ENCODE measurements at places on chromosomes 2 and 18.

DNA sequence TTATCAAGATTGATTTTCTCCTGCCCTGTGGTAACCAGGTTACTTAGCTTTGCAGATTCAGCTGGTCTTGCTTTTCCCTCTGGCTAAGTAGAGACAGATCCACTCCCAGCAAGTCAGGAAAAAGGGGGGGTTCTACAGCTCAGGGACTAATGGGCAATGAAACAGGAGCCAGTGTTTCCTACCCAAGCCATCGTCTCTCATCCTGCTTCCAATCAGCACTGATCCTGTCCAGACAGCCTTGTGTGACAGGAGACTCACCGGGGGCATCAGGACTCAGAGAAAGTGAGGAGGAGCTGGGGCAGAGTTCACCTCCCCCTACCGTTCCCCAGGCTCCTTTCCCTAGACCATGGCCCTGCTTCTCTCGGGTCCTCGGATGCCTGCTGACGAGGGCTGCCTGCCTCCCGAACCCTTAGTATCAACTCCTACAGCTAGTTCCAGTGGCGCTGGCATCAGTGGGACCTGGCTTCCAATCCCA lies 307.6 kb downstream of the ALK start:
- no peak for DNase-seq

- no peak for DNase-seq
These were observed 9.2 kb upstream of the DNAH7 start for GRCh38 chr2:196077821-196078220.

DNA sequence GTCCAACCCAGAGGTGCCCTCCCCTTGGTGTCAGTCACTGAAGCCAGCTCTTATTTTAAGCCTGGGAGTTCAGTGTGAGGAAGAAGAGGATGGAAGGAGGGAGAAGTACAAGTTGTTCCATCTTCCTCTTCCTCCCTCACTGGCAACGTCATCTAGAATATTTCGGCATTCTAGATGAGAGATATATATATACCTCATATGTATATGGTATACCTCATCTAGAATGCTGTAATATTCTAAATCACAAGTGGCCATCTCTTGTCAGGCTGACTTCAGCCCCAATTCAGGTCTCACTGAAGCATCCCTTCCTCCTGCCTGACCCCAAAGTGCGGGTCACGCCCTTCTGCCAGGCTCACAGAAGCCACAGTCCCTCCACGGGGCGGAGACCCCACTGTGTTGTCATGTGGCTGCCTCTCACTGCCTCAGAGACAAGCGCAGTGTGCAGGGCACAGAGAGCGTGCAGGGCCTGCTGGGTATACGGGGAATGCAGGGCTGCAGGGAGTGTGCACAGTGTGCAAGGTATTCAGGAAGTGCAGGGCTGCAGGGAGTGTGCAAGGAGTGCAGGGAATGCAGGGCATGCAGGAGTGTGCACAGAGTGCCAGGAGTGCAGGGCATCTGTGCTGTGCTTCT lies 32.8 kb upstream of the B3GNT7 start:
- DNase-seq: no peak

- peak; percentile 91 for DNase-seq
These were observed at the start of gene ARHGAP28 for GRCh38 chr18:6729247-6730091. TSS of gene ARHGAP28 (plus strand) at chr18:6729716. CDS start at chr18:6729822, 106 bp downstream.

GRCh38 chr2:15504882-15505663 lies 56.1 kb downstream of the NBAS start:
- DNase-seq: no peak

DNA sequence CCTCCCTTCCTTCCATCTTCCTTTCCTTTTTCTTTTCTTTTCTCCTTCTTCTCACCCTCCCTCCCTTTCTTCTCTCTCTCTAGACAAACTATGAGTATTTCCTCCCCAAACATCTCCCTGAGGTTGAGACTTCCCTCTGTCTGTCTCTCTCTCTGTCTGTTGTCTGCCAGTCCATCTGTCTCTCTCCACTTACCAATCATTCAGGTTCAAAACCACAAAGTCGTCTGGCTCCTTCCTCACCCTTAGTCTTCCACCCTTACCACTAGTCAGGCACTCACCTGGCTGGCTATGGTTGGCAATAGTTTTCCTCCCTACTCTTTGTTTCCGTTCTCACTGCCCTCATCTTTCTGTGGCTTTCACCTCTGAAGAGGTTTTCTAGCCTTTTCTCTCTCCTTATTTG lies 12.9 kb downstream of the CCL20 start:
- DNase-seq: no peak

DNA sequence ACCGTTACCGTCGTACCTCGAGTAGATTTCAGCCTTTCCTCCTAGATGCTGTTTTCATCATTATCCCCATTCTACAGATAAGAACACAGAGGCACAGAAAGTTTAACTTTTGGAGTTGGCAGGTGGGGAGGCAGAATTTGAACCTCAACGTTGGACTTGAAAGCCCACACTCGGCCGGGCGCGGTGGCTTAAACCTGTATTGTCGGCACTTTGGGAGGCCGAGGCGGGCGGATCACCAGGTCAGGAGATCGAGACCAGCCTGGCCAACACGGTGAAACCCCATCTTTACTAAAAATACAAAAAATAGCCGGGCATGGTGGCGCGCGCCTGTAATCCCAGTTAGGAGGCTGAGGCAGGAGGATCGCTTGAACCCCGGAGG lies 11.5 kb downstream of the CATIP start:
- no peak for DNase-seq

DNA sequence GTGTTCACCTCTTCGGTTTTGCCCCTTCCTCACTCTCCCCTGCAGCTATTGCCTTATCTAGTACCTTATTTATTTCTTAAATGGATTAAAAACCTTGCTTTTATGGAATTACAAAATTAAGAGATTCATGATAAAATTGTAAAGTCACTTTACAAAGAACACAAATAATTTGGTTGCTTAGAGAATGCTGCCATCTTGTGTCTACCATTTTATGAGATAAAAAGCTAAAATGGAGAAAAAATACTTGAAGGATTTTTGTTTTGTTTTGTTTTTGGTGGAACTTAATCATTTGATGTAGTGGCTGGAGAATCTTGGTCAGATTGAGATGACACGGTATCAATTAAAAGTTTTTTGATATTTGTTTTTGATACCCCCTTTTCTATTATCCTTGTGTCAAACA lies 69.6 kb downstream of the R3HDM1 start:
- no peak for DNase-seq

DNA sequence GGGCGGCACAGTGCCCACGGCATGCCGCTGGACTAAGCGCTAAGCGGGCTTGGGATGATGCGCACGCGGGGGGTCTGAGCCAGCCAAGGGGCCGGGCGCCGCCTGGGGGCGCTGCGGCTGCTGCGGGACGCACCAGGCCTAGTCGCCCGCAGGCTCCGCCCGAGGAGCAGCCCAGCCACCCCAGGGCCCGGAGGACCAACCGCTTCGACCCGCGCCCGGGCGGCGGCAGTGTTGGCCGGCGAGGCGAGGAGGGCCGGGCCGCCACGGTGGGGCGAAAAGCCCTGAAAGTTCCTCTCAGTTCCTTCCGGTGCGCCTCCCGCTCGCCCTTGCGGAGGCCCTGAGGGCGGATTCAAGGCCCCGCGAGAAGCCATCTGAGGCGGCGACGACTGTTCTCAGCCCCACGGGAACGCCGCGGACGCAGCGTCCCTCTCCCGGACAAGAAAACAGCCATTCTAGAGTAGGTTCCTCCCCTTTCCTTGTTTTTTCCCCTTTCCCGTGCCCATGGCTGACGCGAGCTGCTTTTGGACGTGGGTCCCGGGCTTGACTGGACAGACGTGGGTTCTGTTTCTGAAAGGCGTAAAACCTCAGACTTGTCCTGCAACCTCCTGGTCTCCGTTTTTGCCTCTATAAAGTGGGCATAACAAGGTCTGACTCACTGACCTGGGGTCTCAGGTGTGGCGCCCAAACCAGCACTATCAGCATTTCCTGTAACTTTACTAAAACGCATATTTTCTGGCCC lies at the start of gene ANKAR:
TSS of gene ANKAR (plus strand) at position 297 of the 739 bp plus-strand sequence. CDS start 1,821 bp downstream, outside the sequence.
- DNase-seq: no peak

DNA sequence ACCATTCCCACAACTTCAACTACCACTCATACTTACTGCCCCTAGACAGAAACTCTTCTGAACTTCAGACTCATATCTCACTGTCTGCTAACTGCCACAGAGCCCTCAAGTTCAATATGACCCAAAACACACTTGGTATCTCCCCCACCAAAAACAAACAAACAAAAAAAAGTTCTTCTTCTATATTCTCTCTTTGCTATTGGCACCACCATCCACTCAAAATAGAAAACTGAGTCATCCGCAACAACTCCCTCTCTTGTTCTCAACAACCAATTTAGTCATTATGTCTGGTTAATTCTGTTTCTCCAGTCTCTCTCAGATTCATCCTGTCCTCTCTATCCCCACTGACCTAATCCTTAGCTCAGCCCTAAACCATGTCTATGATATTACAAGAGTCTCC lies 7.2 kb upstream of the DCTN1 start:
- no peak for DNase-seq

DNA sequence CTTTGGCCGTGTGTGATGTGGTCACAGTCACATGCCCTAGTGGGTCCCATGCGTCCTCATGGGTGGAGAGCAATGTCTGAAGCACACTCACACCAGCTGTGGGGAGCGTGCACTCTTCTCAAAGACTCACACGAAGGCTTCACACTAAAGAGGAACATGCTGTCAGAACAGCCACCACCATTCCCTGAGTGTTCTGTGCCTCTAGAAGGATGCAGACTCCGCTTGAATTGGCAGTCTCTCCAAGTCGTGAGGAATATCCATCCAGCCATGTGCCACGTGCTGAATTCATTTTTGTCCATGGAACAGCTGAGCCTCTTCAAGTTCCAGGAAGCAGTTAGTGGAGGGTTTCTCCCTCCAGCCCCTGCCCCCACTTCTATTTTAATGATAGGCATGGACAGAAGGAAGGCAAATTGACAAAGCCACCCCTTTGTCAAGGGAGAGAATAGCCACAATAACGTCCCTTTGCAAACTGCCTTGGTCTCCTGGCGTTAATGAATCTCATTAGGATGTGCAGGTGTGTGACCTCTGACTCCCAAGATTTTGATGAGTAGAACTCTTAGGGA lies 464.3 kb upstream of the ID2 start:
- no peak for DNase-seq

DNA sequence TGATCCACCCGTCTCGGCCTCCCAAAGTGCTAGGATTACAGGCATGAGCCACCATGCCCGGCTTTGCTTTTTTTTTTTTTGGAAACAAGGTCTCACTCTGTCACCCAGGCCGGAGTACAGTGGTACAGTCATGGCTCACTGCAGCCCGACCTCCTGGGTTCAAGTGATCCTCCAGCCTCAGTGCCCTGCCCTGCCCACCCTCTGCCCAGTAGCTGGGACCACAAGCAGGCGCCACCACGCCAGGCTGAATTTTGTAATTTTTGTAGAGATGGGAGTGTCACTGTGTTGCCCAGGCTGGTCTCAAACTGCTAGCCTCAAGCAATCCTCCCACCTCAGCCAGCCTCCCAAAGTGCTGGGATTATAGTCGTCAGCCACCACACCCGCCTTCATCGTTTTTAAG lies 11.6 kb upstream of the PSD4 start:
- DNase-seq: no peak

- no peak for DNase-seq
These were observed 84.5 kb downstream of the CELF4 start for GRCh38 chr18:37481072-37481471.

GRCh38 chr18:34976534-34976898 lies 64.7 kb upstream of the MAPRE2 start:
- peak; percentile 10 for DNase-seq

DNA sequence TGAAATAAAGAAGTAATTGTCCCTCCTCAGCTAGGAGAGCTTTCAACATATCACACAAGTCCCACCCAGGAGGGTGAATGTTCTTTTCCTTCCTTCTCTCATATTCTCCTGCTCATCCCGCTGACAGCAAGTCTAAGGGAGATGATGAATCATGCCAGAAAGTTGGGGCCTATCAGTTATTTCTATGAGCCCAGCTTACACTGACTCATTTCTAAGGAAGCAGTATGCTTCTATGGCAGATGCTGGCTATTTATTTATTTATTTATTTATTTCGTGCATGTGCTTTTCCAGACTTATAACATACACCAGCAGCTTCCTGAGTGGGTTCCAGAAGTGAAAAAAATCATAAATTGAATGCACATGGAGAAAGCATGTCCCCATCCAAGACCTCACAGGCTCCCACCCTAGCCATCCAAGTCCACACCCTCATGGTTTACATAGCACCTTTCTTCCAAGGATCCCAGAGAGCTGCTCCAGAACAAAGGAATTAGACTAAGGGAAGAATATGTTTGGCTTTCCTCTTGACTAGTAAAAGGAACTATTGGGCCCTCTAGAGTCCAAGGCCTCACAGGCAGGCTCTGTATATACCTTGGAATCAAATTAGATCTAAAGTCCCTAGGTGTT lies 1074.2 kb upstream of the ZEB2 start:
- DNase-seq: peak; percentile 58

Measured in K562 (cell line).